Activated CD4-positive, alpha-beta T cell treated with anti-CD3 and anti-CD28 coated beads, Interleukin-10, Interleukin-2, amounts not matched to agents 100 ng/mL and 50 ng/mL, durations not matched to agents 16 hours and 8 hours (primary cell): ENCODE measurements at places on chromosomes 7 and 10.

- no peak for DNase-seq
These were observed 770 bp downstream of the PRXL2A start for GRCh38 chr10:80409121-80409520.

- DNase-seq: no peak
These were observed 10.6 kb downstream of the VOPP1 start for GRCh38 chr7:55561690-55562089.

DNA sequence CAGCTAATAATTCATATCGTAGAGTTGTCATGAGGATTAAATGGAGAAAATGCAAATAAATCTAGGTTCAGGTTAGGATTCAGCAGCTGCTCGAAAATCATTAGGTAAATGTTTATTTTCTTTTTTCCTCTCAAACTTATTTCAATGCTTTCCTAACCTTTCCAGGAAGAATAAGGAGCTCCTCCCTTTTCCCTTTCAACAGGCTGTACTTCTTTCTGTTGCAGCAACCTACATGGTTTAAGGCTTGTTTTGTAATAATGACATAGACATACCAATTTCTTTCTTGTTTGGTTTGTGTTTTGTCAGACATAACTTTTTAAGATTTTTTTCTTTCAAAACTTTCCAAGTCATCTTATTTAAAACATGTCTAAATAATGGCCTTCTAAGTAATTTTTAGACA, 18.2 kb downstream of the GPR141 start:
- DNase-seq: no peak

DNA sequence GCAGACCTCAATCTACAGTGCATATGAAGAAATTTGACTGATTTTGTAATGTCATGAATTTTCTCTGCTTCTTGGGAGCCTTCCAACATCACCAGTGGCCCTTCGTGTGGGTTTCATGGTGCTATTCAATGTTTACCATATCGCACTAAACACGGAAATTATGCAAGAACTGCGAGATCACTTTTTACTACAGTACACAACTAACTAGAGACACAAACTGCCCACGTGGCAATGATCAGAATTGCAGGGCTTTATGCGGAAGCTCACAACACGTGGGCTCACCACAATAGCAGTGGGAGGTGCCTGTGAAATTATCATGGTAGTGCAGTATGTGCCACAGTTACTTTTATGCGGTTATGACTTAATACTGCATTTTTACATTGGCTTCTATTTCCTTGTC, 449.7 kb upstream of the KLF6 start:
- DNase-seq: peak; percentile 44

DNA sequence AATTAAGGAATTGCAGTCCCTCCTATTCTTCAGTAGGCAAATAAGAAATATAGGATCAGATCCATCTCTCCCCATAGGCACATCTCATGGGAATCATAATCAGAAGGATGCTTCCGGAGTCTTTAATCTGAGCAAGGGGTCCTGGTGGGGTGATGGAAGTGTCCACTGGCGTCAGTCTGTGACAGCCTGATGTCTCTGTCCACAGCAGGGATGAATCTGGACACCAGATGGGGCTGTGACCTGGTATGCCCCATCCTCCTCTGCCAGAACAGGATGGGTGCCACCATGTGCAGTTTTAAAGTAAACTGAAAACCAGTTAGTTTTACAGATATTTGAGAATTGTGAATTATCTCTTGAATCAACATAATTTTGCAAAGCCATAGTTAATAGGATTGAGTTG, 148.7 kb downstream of the C1GALT1 start:
- no peak for DNase-seq

DNA sequence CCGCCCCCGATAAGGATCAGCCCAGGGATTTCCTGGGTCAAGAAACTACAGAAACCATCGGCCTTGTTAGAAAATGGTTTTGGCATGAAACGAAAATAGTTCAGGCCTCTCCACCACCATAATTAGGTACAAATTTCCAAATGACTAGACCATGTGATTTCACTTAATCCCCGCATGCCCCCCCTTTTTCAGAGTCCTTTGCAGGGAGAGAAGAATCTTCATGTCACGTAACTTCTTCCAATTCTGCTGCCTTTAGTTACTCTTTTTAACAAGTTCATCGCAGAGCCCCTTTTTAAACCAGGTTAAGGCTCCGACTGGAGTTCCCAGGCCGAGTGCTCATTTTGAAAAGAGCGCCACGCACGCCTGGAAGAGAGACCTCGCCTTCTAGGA, 3.4 kb downstream of the PDGFA start:
- no peak for DNase-seq

GRCh38 chr7:101410743-101411507, 48.2 kb downstream of the COL26A1 start:
- peak; percentile 26 for DNase-seq

GRCh38 chr10:131553581-131553980, 242.1 kb upstream of the TCERG1L start:
- no peak for DNase-seq

- DNase-seq: no peak
These were observed 133.0 kb downstream of the ADAM12 start for GRCh38 chr10:126255313-126255712.
